ENCODE measurements at places on chromosomes 6 and 20.
A peak's percentile ranks its signal among the peaks of the same experiment; 100 is the strongest.

- no peak for DNase-seq
Observed at GRCh38 chr6:36025260-36025931, 955 bp upstream of the SLC26A8 start.

DNA sequence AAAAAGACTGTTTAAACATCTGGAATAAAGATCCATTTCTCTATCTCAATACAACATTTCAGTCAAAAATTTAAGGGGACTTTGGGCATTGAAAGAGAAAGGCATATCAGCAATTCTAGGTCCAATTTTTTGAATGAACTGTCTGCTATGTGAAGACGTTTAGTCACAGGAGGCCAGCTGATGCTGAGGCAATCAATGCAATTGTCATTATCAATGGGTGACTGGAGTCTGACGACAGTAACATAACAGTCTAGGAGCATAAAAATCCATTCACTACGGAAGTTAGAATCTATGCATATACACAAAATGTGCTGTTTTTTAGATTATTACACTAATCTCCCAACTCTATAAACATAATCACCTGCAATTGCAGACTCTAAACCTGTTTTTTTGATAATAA is 37.8 kb downstream of the TENT5A start:
- DNase-seq = no peak

GRCh38 chr6:143535189-143535614 is 23.7 kb upstream of the FUCA2 start:
- DNase-seq = no peak

DNA sequence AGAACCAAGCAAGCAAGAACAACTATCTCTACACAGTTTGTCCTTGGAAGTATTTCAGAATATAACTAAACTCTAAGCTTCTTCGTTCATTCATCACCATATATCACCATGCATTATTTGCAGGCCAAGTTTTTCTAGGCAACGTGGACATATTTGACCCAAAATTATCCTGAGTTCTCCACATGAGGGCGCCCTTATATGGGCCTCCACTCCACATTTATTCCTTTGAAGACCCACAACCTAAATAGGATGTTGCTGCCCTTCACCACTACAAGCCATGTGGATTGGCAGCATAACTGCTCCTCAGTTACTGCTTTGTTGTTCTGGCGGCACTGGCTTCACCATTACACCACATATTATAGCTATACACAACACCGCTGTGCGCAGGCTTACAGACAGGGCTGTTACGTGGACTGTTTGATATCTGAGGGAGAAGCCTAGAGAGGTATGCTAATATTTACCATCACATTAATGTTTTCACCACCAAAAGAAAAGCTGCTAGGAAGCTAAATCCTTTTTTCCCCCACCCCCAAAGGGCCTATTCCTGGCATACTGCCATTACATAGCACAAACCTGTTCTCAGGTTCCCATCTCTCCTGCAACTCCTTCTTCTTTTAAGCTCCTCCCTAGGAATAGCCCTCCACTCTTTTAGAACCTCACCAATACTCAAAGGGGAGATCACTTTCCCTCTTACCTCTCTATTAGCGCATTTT is 411.7 kb downstream of the C6orf118 start:
- peak; percentile 92 for DNase-seq

- peak; percentile 66 for DNase-seq
Observed at GRCh38 chr20:6388671-6389197, 265.9 kb upstream of the FERMT1 start.

DNA sequence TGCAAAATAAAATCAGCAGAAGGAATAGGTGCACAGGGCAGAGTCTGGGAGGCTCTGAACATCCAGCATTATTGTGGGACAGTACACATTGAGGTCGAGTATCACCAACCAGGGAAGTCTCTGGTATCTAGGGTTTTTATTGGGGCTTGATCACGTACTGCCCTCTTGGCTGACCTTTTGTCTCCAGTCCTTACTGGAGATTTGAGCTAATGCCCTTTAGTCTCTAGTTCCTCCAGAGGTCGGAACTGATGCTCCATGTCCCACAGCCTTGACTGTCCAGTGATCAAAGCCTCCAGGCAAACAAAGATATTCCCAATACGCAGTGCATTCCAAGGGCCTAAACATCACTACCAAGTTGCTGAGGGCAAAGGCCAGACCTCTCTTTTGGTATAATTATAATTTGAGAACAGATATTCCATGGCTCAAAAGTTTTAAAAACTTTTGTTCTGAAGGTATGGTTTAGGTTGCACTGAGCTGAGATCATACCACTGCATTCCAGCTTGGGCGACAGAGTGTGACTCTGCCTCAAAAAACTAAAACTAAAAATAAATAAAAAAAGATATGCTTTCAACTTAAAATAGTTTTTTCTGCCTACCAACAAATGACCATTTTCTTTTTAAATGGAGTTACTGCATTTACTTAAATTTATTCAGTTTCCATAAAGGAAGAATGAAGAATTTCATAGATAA is 56.9 kb upstream of the DYNLRB1 start:
- DNase-seq = no peak
